Activated CD8-positive, alpha-beta memory T cell treated with anti-CD3 and anti-CD28 coated beads, Interleukin-2, amount 10 ng/mL, durations not matched to agents 7 days and 5 days (primary cell): ENCODE measurements at places on chromosomes 2 and 18.

DNA sequence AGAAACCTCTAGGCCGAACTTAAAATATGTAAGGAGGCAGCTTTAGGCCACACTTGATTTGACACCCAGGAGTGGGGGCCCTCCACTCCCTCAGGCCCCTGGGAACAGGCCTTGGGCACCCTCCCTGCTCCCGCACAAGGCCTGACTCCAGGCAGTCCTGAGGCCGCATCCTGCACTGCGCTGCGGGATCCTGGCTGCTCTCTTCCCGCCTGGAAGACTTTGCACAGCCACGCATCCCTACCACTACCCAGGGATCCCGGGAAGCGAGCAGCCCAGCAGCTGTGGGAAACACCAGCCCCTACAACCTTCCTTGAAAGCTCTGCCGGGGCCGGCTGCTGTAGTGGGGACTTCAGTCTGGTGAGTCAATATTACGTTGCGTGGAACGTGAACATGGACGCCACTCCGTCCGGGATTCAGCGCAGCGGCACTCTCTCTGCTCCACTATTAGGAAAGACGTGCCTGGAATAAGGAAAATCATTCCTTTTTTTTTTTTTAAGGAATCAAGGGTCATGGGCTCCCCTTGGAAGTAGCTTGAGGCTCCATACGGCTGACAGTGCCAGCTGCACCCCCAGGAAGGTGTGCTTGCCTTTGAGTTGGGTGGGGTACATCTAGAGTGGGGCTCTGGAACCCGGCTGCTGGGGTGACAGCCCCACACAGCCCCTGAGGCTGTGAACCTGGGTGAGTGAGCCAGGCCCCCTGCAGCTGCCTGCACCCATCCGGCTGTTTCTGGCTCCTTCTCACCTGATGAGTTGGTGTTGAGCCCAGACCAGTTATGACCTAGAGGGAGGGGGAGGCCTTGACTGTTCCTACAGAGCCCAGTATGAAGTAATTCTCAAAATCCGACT is 119.2 kb upstream of the TMEM18 start:
- DNase-seq, result no peak

DNA sequence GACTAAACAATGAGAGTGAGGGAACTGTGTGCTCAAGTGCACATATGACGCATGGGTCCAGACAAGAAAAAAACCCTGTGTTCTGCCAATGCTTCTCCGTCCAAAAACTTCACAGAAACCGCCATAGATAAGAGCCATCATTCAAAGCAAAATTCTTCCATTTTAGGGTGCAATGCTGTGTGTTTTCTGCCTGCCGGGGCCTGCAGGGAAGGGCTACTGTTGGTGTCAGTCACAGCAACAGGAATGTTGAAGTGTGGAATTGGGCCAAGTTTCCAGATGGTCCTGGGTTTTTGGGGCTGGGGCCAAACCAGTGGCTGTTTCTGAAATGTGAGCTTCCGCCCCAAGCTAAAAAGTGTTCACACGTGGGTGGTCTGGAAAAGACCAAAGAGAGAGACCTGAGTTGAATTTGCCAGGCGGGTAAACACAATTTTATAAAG is 677 bp upstream of the MC2R start:
- no peak for DNase-seq

- DNase-seq, result no peak
Measured at GRCh38 chr2:229578052-229578846, 136.1 kb downstream of the DNER start.

GRCh38 chr2:225493420-225494099 is 94.0 kb downstream of the NYAP2 start:
- no peak for DNase-seq

DNA sequence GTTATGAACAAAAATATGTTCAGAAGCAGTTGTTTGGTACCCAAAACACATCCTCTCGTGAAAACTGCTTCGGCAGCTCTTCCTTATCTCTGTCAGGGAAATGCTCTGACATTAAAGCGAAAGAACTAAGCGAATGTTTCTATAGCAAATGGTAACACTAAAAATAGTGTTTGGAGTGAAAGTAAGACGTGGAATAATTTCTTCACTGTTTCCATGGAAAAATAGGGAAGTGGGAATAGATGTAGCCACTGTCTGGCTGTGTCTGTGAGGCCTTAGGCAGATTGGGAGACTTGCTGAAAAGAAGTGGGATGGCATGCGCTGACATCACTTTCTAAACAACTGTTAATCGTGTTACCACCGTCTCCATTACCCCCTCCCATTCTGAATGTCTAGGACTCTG is 11.5 kb upstream of the CRACDL start:
- DNase-seq, result no peak

DNA sequence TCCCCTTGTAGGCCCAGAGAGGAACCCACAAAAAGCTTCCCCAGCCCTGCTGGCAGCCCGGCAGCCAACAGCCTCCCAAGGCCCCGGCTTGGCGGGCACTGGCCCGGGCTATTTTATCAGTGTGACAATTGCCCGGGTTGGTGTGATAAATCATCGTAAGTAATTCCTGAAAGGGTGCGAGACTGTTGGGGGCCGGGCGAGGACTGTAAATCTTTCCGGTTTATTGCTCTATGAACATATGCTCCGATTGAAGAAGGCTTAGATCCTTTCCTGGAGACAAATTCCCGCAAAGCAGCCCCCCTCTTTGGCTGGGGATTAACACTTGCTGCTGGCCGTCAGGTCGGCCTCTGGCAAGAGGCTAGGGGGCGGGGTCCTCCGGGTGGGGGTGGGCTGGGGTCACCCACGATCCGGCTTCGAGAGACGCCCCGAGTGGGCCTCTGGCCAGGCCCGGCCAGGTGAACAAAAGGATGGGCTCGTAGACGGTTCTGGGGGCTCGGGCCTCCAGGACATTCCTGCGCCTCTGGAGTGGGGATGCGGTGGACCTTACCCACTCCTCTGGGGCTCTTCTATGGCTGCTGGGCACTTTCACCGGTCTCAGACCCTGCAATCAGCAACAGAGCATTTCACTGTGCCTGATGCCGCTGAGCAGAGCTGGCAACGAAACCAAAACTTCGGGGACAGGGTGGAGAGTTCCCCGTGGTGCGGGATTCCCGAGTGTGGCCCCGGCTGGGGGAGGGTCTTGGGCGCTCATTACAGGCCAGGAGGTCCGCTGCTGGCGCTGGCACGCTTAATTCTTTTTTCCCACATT is 2.0 kb downstream of the HOXD3 start:
- DNase-seq, result no peak

DNA sequence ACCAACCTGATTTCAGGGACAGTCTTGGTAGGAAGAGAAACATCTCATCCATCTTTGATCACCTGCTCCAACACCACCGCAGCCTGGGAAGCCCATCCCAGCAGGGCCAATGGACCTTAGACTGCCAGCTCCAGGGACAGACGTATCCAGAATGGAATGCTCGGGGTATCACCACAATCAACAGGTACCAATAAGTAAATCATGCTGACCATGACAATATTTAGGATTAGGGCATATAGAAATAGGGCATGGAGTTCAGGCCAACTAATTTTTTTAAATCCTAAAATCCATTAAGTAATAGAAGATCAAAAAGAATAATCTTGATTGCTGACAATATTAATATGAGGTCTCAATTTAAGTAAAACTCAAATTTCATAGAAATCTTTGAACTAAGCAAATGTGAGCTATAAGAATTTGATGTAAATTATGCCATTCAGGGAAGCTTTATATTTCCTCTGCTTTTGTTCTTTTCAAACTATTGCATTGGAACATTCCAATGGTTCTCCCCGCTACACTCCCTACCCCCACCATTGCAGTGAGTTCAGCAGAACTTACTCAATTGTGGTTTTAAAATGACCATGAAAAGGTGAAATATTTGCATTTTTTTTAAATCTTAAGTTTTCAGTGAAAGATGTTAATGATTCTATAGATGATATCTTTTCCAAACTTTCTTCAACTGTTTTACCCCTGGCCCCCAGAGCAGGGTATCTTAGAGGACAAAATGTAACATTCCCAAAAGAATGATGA is 138.6 kb downstream of the DNER start:
- DNase-seq, result no peak

DNA sequence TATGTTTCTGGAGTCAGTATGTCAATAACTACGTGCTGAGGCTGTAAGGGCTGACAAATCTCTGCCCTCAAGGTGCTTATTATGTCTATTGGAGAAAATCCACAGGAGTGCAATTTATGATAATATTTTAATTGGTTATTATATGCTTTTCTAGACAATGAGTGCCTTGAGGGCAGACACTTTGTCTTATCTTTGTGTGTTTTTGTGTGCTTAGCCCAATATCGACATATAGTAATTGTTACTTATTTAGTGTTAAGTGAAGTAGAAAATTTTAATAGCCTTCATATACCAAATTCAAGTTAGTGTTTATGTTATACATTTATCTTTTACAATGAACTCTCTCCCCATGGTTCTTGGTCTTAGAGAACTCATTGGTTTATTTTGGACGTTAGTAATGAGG is 118.9 kb downstream of the WDR7 start:
- no peak for DNase-seq

DNA sequence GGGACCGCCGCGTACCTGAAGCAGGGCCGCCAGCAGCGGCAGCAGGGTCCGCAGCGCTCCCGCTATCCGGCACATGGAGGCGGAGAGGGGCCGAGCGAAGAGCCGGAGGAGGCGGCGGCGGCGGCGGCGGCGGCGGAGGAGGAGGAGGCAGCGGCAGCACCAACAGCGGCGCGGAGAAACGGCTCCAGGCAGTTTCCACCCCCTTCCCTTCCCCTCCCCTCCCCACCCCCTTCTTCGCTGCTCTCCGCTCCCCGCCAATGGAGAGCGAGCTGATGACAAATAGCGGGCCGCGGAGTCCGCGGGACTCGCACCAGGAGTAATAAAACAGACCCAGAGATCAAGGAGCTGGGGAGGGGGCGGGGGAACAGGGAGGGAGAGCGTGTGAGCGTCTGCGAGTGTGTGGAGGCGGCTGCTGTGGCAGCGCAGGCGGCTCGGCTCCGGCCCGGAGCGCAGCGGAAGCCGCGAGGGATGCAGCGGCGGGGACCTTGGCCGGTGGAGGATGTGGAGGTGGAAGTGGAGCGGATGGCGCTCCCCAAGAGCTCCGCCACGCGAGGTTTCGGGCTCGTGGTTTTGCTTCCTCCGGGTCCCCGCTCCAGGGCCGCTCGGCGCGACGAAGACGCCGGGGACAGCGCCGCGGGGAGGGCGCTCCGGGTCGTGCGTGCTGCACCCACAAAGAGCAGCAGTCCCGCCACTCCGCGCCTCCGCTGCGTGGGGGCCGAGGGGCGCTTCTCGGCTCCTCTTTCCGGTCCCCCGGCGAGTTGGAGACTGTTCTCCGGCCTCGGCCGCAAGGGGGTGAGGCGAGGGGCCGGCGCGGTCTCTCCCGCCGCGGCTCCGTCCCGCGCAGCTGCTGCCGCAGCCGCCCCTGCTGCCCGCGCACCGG is at the start of gene CDH2:
Gene CDH2 (minus strand): TSS at position 183 of the 880 bp plus-strand sequence. CDS start 108 bp downstream, at position 75.
- DNase-seq, result no peak

- no peak for DNase-seq
Measured at GRCh38 chr2:138125306-138126288, 161.3 kb downstream of the HNMT start.

GRCh38 chr2:228509021-228509420 is 327.5 kb upstream of the SPHKAP start:
- no peak for DNase-seq

- DNase-seq, result no peak
Measured at GRCh38 chr2:52383541-52383940, 1351.6 kb upstream of the NRXN1 start.

DNA sequence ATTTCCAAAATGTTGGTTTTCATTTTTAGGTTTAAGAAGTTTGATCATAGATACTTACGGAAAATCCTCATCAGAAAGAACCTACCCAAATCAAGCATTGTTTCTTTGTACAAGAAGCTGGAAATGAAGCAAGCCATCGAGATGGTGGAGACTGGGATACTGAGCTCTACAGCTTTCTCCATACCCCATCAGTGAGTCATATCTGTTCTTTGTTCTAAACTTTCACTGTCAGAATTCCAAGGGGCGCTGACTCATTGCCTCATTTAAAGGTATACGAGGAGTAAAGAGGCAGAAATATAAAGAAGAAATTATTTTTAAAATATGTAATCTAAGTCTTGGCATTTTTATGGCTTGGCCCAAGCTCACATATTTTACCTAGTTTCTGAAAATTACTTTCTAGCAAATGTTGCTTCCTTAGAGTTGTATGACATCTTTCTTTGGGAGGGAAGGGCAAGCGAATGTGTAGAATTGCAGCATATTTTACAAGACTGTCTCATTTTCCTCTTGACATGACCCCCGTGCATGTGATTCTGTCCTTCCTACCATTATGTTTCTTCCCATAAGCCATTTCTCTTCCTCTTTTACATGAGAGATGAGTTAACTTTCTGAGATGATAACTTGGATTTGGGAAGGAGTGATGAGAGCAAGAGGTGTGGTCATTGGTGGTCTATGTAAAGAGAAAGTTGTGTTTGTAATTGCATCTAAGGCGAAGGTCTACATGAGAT is 41.2 kb downstream of the SLC9A4 start:
- no peak for DNase-seq

DNA sequence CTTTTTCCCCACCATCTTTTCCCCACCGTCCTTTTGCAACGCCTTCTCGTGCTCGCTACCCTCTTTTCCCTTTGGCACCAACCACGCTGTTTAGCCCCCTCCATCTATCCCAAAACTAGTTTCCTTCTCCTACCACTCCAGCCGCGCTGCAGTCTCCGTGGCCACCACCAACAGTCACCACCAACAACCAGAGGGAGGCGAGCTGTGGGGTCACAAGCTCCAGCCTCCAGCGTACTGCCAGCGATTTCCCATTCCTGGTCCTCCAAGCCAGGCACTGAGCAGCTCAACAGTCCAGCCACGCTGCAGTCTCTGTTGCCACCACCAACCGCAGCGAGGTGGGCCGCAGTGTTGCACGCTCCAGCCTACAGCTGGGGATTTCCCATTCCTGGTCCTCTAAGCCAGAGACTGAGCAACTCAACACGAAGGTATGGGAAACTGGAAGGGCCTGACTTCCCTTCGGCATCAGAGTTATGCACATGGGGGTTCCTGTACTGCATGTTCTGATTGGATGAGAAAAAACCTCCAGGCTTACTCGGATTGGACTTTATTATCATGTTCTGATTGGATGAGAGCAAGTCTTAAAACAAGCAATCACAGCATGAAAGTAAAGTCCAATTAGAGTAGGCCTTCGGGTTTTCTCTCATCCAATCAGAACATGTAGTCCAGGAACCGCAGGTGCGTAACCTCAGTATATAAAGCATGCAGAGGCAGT is 42.3 kb upstream of the IMP4 start:
- DNase-seq, result no peak

DNA sequence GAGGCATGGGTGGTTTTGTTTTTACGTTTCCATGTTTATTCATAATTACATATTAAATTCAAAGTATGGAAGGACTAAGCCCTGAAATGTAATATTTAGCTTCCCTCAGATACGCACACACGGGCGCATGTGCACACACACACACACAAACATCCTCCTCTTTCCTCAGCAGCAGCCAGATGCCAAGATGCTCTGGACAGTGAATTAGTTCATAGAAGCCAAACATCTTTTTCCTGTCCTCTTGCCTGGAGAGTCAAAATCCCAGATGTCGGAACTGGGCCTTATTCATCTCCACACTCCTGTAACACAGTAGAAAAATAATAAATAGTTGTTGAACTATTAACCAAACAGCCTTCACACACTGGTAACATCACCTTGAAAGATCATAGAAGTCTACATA is 273.1 kb downstream of the SP3 start:
- DNase-seq, result no peak
